Astrocyte (in vitro differentiated cells and primary cell): ENCODE measurements at places on chromosomes 13 and 19.
A peak's percentile ranks its signal among the peaks of the same experiment; 100 is the strongest.

DNA sequence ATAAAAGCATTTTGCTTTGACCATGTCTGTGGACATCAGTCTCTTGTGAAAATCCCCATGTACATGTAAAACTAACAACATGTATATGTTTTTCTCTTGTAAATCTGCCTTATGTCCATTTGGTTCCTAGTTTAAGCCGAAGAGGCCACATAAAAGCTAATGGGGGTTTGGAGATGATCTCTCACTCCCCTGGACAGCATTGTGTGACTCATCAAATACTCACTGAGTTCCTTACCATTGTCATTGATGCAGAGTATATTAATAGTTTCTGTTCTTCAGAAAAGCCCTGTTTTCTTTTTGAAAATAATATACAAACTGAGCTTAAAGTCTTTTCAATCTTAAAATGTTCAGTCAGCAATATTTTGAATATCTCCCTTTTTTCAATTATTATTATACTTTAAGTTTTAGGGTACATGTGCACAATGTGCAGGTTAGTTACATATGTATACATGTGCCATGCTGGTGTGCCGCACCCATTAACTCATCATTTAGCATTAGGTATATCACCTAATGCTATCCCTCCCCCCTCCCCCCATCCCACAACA lies 536.7 kb upstream of the HTR2A start:
- DNase-seq = peak; percentile 24

- DNase-seq = no peak
These were observed 1.1 kb upstream of the NANOS3 start for GRCh38 chr19:13875824-13876223.

- DNase-seq = no peak
These were observed 534 bp downstream of the STK24 start for GRCh38 chr13:98576200-98576945.

GRCh38 chr13:29676941-29677452 lies 81.5 kb upstream of the SLC7A1 start:
- peak; percentile 50 for DNase-seq

DNA sequence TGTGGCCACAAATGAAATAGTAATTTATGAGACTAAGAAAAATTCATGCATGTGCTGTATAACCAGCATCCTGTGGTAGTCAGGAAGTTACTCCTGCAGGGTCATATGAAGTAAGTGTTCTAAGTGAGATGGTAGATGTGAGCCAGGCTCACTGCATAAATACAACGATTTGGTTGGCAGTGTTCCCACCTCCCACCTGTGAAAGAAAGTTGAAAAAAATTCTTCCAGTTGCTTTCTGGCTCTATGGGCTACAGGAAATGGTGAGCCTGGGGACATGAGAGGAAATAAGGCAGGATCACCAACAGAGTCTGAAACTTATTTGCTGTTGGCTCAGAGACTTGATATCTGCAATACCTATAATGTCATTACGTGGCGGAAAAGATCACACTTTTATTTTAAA lies 301.7 kb upstream of the SPRY2 start:
- no peak for DNase-seq

DNA sequence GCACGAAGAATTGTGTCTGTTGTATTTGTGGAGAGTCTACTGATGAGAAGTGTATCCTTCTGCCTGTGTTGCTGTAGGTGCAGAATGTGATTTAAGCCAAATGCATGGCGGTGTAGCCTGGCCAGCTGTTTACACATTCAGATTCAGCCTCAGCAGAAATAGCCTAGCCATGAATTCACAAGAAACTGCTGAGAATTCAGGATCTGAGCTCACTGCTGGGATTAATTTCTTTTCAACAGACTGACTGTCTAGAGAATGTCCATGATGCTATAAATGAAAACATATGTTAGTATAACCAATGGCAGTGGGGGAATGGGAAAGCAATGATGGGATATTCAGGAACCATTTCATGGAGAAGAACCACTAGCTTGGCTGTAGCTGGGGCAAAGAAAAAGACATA lies 77.4 kb upstream of the RNF113B start:
- peak; percentile 57 for DNase-seq

GRCh38 chr13:87120476-87120875 lies 550.7 kb upstream of the SLITRK5 start:
- no peak for DNase-seq

DNA sequence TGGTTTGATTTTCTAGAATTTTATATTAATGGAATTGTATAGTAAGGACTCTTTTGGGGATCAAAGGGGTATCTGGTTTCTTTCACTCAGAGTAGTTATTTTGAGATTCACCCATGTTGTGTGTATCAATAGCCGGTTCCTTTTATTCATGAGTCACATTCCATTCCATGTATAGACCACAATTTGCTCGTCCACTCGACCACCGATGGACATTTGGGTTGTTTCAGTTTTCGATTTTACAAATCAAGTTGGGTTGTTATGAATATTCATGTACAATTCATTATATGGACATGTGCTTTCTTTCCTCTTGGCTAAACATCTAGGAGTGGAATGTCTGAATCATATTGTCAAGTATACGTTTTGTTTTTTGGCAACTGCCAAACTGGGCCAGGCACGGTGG lies 9.6 kb upstream of the EMP3 start:
- DNase-seq = no peak

DNA sequence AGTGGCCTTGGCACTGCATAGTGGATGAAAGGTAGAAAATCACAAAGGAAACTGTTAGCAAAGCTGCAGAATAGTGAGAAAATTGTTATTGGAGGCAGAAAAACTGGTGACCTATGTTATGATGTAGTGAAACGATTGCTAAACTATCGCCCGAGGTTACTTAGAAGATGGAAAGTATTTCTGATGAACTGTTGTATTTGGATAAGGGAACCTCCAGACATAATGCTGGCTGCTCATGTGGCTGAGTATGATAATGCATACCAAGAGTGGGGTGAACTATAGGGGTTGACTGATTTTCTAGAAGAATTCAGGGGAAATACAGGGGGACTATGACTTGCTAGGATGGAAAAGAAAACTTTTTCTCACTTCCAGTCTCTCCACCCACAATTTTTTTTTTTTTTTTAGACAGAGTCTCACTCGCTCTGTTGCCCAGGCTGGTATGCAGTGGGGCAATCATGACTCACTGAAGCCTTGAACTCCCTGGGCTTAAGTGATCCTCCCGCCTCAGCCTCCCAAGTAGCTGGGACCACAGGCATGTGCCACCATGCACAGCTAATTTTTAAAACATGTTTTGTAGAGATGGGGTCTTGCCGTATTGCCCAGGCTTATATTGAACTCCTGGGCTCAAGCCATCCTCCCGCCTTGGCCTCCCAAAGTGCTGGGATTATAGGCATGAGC lies 4.4 kb upstream of the EID2 start:
- DNase-seq = no peak

DNA sequence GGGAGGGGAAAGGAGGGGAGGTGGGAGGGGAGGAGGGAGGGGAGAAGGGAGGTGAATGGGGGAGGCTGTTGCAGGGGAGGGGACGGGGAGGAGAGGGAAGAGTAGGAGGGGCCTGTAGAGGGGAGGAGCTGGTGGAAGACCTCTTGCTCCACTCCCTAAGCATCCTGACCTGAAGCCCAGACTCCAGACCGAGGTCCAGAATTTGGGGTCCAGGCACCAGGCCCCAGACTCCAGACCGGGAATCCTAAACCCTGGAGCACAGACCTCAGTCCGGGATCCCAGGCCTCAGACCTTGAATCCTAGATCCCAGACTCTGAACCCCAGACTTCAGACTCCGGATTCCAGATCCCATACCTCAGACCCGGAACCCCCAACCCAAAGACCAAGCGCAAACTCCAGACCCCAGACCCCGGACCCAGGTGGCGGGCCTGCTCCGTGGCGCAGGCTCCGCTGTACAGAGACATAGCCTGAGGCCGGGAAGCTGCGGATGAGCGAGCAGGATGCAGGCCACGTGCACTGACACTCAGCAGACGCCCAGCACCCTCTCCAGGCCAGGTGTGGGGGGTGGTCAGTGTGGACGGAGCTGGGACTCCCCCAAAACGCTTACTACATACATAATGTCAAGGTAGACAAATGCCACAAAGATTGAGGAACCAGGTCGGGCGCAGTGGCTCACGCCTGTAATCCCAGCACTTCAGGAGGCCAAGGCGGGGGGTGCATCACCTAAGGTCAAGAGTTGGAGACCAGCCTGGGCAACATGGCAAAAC lies 710 bp upstream of the BTBD2 start:
- DNase-seq = peak; percentile 77

DNA sequence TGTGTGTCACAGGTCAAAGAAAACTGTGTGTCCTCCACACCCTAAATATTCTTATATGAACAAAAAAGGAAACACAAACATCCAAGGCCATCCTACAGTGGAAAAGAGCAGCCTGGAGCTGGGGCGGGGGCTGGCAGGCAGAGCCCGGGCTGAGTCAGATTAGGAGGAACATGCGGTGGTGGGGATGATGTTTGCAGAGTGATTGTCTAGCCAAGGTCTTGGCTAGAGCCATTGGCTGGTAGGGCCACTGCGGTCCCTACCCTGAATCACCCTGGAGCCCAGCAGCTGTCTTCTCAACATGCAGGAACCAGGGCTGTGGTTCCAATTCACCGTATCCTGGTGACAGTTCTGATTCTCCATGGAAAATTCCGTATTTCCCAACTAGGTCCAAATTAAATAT lies 439.5 kb downstream of the FGF9 start:
- DNase-seq = no peak

GRCh38 chr13:106986033-106986484 lies 418.1 kb upstream of the ARGLU1 start:
- peak; percentile 20 for DNase-seq

DNA sequence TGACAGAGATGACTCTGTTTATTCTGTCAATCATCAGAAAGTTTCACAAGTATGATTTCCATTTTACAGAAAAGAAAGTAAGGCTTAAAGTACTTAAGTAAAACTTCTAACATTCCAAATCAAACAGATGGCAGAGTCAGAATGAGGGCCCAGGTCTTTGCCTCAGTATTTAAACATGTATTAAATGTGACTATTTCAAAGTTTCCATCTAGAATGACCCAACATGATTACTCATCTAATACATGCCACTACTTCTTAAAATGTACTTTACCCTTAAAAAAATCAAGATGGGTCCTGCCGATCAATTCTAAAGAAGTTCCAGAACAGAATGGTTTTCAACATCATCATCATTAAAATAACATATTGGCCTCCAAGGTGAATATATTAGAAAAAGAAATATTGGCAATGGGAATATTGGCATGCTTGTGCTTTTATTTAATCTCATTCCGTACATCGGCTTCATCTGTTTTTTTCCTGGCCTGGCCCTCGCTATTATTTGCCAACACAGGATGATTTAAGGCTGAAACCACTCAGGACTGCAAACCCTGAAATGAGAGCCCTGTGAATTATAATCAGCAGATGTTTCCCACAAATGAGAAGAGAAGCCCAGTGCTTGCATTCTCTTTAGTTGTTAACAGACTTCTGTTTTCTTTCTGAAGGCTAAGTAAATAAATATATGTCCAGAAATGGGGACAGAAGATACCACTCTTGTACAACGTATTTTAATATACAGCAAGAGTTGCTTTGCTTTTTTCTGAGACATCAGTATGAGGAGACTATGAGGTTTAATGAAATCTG lies 340.0 kb downstream of the DNAJC15 start:
- peak; percentile 77 for DNase-seq

DNA sequence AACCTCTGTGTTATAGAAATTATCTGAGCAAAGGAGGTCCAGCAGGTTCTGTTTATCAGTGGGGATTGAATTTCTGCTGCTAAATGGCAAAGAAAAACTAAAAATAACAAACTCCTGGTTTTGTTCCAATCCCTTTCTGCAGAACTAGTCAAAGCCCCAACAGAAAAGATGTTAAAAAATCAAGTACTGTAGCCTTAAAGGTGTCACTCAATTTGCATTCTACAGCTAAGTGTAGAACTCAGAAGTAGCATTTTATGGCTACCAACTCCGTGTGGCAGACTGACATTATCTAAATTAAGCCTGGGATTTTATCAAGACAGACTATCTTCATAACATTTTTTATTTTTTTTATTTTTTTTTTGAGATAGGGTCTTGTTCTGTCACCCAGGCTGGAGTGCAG lies 91.5 kb upstream of the SLC15A1 start:
- DNase-seq = no peak

DNA sequence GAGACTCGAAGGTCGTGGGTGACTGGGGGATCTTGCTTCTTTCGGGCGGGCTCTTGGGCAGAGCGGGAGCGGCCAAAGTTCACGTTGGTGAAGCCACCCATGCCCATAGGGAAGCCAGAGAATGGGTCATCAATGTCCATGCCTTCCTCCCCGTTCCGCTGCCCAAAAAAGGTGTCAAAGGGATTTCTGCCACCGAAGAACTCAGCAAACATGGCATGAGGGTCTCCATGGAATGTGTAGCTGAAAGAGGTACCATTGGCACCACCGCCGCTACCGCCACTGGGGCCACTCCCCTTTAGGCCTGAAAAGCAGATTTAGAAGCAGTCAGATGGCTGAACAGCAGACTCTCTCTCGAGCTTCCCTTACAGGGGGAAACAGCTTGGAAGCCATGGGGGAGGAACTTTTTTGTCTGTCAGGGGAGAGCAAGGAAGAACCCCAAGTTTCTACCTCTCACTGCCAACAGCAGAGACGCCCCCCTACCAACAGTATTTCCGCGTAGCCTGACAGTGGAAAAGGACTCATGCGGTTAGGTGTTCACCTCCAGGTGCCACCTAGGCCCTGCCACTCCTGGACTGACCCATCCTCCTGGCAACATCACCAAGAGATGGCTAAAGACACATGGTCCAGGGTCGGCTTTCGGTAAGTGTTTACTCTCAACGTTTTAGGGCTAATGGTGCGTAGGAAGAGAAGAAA lies 1.3 kb downstream of the DNAJB1 start:
- DNase-seq = no peak

GRCh38 chr19:49155820-49156346 lies 687 bp upstream of the HRC start:
- no peak for DNase-seq

- DNase-seq = no peak
These were observed 11.0 kb downstream of the NHLRC3 start for GRCh38 chr13:39049274-39049673.

DNA sequence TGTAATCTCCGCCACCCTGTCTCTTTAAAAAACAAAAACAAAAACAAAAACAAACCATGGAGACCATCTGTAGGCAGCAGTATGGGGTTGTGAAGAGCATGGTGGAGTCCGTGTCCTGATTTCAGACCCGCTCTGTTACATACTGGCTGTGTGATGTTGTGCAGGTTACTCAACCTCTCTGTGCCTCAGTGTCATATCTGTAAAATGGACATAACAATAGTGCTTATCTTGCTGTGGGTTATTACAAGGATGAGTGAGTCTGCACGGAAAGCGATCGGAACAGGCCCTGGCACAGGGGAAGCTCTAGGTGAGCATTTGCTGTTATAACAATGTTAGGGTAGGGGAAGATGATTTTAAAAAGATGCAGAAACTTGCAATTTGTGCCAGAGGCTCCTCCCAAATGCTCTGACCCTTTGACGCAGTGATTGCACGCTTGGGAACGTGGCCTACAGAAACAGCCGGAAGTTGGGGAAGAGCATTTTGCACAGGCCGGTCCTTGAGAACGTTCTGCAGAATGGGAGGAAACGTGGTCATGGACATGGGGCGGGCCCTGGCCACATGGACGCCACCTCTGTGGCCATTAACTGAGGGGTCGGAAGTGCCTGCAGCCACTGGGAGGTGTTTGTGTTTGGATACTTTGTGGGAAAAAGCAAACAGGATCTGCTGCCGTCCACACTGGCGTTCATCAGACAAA lies 15.7 kb upstream of the SELENOW start:
- no peak for DNase-seq
